ENCODE measurements at places on chromosomes 11 and 22. TPM values are rescaled to one million over a fixed set of nuclear protein-coding genes. Genes with fewer than 3 reads are reported as not detected.

DNA sequence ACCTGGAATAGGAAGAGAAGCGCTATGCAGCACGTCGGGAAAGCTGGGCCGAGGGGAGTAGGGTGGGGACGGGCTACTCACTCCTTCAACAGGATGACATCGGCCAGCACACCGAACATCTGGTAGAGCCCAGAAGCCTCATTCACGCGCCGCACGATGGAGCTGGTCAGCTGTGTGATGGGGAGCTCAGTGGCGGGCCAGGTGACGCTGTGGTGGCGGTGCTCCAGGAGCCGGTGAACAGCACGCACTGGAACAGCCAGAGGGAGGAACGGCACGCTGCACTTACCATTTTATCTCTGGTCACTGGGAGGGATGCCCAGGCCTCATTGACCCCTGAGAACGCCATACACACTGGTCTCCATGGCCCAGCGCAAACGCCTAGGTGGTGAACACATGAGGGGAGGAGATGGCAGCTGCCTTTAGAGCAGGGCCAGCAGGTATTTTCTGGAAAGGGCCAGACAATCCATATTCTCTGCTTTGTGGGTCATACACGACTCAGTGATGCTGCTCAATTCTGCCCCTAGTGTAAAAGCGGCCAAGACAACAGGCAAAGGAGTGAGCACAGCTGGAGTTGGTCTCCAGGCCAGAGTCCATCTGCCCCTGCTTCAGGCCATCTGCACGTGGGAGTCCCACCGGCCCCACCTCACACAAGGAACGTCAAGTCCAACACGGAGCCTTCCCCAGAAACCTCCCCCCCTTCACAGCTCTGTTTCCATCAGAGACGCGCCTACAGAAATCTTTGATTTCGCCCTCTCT, 8.8 kb downstream of the FOXRED2 start:
- no peak overlapping the region for H3K4me3 ChIP-seq
- no peaks in the 10 kb centered on the region for H3K27me3 ChIP-seq
- H3K27ac ChIP-seq = no peak overlapping the region

DNA sequence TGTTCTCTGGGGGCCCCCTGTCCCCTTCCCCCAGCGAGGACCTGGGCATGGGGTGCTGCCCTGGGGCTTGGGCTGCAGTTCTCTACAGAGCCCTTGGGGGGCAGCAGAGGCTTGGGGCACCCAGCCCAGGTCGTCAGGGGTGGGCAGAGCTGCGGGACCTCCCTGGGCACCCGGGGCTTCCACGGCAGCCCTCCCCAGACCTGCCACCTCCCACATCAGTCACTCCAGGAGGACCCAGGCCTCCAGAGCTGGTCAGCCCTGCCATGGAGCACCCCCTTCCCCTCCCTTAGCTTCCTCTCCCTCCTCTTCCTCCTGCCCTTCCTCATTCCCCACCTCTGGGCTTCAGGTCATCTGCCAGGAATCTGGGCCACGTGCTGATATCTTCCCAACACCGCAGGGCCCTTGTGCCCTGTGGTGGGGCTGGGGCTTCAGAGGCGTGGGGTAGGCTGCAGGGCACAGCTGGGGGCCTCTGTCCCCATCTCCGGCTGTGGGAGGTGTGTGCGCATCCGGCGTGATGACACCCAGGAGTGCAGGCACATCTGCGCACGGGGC, 5.8 kb downstream of the TSPAN4 start:
- H3K27ac ChIP-seq = no peak overlapping the region
- H3K36me3 ChIP-seq = no peaks in the 10 kb centered on the region
- H3K4me1 ChIP-seq = peaks cover 9% of the 10 kb centered on the region

DNA sequence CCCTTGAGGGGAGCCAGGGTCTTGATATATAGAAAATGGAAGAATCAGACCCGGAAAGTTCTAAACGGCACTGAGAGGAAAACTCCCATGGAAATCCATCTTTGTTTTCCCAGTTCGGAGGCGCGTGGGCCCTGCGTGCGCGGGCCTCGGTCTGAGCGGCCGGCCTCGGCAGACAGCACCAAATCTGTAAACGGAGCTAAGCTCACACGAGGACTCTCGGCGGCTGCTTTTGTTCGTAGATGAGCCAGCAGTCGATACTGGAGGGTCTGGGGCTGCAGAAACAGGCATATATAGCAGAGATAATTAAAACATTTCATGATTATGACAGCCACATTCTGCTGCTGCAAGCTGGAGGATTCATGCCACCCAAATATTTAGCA, 68.5 kb upstream of the PPARA start:
- H3K27me3 ChIP-seq = peaks cover 10% of the 10 kb centered on the region
- no peak overlapping the region for H3K27ac ChIP-seq
- no peak for DNase-seq
- H3K36me3 ChIP-seq = no peaks in the 10 kb centered on the region
- peaks cover 8% of the 10 kb centered on the region for H3K4me1 ChIP-seq

ROBO4 gene
- not detected for total RNA-seq

KCTD14 gene
- 1.2 TPM for total RNA-seq

All from type B pancreatic cell (in vitro differentiated cells).